ACHN (cell line): ENCODE measurements at places on chromosomes 16 and 17.

DNA sequence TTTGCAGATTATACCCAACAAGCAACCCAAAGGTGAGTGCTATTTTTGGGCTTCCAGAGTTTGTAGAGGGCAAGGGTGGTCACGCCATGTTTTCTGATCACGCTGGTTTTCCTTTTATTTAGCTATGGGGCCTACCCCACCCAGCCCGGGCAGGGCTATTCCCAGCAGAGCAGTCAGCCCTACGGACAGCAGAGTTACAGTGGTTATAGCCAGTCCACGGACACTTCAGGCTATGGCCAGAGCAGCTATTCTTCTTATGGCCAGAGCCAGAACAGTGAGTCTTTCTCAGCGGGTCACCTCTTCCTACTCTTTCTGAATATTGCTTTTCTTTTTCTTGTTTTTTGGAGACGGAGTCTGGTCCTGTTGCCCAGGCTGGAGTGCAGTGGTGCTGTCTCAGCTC lies 2.5 kb downstream of the FUS start:
- DNase-seq = no peak

GRCh38 chr17:79745641-79746105 lies 14.9 kb downstream of the ENPP7 start:
- no peak for DNase-seq

GRCh38 chr17:19275457-19276127 lies 38.4 kb downstream of the EPN2 start:
- no peak for DNase-seq

DNA sequence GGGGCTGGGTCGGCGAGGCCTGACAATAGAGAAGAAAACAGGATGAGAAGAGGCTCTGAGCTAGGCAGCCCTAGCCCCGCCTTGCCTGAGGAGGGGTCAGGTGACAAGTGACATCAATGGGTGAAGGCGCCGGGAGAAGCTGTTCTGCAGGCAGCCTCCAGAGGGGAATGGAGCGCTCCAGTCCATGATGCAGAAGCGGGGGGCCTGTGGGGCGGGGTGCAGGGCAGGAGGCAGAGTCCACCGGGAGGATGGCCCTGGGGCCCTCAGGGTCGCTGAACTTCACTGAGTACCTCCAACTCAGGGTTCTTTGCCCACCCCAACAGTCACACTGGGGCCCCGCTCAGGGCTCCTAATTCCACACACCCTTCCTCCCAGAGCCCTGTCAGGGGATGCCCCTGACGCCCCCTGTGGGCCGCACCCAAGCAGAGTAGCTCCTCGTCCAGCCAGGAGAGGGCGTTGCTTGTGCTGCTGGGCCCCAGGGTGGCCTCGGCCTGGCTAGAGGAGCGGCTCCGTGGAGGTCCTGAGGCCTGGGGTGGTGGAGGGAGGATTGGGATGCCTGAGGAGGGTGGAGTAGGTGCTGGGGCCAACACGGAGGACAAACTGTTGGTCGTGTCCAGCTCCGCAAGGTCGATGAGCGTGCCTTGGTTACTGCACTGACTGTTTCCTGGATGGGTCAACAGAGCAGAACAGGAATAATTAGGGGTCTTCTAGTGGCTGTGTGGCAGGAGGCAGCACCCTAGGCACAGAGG lies 20.8 kb downstream of the GGA3 start:
- peak; percentile 59 for DNase-seq

DNA sequence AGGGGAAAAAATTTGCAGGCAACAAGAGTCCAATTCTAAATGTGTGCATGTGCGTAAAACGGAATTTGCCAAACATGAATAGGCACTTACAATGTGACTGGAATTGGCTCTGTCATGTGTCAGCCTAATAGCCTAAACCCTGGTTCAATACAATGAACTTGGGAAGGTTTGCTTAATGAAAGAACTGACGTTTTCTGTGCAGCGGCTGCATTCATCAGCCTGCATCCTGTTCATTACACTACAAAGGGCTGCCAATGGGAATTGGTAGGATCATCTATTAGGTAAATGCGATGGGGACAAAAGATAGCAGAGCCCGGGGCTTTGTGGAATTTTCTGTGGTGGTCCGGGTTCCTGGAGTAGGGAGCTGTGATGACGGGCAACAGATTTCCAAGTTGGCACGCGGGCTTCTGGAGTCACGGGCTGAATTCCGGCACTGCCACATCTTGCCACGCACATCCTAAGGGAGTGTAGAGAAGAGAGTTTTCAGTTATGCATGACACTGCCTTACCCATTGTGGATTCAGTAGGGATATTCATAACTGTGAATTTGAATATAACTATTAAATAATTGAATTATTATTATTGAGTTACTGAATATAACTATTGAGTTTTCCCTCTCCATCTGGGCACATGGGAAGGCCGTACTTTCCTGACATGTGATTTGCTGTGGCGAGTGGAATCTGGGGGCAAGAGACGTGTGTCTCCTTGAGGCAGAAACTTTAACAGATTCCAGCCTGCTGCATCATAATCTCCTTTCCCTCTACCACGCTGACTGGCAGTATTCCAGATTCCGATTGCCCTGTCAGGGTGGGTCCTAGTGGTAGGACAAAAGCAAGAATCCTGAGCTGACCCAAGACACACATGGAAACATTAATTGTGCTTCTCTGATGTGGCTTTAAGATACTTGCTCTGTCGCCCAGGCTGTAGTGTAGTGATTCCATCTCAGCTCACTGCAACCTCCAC lies 565.6 kb downstream of the WWOX start:
- DNase-seq = no peak

DNA sequence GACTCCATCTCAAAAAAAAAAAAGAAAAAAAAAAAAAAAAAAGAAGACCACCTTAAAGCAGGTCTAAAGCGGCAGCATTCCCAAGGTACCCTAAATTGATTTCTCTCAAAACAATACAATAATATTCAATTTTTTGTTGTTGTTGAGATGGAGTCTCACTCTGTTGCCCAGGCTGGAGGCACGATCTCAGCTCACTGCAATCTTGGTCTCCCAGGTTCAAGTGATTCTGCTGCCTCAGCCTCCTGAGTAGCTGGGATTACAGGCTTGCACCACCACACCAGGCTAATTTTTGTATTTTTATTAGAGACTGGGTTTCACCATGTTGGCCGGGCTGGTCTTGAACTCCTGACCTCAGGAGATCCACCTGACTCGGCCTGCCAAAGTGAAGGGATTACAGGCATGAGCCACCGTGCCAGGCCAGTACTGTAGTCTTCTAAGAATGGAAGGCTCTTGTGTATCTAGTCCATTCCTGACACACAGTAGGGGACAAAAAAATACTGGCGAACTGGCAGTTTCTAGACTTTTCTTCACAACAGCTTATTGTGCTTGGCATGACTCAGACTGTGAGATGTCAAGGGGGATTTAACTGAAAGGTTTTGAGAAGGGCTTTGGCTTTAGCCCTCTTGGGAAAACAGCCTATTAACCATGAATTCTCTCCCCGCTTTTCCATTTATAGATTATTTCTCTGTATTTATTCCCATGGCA lies 17.3 kb downstream of the CDR2 start:
- DNase-seq = no peak

GRCh38 chr16:78962457-78962929 lies 638.0 kb downstream of the MAF start:
- no peak for DNase-seq

- DNase-seq = peak; percentile 2
These were observed 14.0 kb upstream of the OR1E2 start for GRCh38 chr17:3447625-3448024.

GRCh38 chr16:85062323-85062722 lies 34.7 kb downstream of the KIAA0513 start:
- no peak for DNase-seq

- no peak for DNase-seq
These were observed 3.0 kb upstream of the TBX2 start for GRCh38 chr17:61396586-61397085.

DNA sequence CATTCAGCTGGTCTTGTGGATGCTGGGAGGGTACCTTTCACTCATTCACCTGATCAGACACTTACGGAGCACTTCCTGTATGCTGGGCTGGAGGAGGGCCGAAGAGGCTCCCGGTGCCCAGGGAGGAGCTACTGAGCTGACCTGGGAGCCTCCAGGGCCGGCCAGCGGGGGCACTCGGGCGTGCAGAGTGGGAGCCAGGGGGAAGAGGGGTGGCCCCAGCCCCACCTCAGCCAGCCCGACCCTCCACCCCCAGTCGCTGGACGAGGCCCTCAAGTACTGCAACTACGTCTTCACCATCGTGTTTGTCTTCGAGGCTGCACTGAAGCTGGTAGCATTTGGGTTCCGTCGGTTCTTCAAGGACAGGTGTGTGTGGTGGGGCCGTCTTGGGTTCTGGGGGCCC lies 10.3 kb downstream of the TPSG1 start:
- DNase-seq = no peak

DNA sequence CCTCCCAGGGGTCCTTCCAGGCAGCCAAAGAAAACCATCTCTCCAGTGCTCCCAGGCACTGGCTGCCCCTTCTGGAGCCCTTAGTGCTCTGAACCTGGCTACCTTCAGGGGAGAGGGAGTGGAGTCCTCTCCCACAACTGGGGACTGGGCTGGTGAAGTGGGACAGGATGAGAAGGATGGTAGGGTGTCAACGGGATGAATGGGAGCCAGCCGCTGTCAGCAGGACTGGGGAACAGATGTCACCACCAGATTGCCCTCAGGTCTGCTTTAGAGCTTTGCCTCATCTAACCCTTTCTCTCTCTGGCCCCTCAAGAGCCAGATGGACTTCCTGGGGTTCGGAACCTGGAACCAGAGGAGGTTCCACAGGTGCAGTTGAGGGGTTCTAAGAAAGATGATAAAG lies 488 bp upstream of the SEBOX start:
- DNase-seq = no peak

DNA sequence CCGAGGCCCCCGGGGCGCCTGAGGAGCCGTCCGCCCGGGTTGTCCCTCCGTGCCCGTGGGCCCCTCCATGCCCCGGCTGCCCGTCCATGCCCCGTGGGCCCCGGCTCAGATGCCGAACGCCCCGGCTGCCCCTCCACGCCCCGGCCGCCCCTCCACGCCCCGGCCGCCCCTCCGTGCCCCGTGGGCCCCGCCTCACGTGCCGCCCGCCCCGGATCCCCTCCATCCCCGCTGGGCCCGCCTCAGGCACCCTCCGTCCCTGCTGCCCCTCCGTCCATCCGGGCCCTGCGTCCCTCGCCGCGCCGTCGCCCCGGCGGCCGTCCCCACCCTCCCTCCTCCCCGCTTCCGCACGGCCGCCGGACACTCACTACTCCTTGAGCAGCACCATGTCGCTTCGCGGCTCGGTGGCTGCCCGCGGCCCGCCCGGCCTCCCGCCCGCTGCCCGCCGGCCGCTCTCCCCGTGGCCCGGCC lies 382 bp downstream of the PITPNA start:
- DNase-seq = peak; percentile 53

DNA sequence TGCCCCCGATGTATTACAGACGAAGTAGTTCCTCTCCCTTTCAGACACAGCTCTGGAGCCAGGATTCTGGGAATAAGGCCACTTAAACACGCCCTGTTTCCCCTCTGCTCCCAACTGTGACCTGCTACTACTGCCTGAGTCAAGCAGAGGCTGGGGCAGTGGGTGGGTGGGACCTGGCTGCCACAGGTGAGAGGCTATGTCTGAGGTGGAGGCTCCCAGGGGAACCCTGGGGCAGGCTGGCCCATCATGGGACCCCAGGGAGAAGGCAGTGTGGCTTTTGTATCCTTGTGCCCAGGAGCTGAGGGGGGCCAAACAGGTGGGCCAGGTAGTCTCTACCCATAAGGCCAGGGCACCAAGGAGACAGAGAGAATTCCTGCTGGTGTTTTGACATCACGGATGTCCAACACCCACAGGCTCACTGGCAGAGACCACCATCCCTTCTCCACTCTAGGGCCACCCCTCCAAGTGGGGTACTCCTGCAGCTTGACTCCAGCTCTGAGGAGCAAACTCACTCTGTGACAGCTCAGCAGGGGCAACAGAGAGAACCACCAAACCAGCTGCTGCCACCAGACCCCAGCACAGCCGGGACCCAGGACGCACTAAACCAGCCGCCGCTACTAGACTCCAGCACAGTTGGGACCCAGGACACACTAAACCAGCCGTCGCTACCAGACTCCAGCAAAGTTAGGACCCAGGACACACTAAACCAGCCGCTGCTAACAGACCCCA lies 105.3 kb upstream of the SMURF2 start:
- DNase-seq = no peak

DNA sequence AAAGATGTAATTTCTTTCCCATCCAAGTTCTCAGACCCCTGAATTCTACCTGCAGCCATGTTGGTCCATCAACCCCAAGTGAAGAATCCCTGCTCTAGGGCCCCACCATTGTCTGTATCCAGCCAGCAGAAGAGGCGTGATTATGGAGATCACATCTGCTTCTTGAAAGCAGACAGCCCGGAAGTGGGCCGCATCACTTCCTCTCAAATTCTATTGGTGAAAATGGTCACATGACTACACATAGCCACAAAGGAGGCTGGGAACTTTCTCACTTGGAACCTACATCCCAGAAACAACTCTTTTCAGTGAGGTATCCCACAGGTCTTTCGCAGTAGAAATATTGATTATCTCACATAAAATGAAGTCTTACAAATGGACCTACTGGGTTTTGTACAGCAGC lies 40.1 kb downstream of the IL4R start:
- DNase-seq = no peak

DNA sequence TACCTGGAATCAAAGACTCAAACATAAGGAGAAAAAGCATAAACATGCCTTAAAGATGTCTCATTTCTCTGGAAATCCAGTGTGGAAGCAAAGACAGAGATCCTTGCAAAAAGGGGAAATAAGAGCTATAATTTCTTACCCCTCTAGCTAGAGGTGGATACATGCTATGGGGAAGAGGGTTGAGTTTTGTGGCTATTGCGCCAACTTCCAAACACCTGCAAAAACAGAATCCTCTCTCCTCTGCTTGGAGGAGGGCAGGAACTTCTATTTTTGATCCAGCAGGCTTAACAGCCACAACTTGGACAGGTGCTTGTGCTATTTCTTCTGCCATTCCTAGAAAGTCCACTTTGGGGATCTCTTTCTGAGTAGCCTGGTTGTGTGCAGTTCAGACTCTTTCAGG lies 21.5 kb upstream of the NUDT7 start:
- no peak for DNase-seq

- DNase-seq = no peak
These were observed 1.6 kb downstream of the FAM83G start for GRCh38 chr17:19002805-19003542.

DNA sequence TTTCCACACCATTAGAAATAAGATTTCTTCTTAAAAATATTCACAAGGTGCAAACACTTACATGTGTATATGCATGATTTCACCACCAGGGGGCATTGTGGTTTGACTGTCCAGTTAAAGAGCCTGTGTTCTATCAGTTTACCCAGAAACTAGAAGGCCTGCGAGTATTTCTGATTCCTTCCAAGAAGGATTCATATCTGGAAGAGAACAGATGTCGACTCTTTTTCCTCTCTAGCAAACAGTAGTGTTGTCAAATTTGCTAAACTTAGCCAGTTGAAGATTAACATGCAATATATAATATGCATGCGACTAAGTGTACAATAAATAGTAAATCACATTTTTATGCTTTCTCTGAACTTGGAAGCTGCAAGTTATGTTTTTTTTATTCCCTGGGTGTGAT lies 404.1 kb downstream of the WWOX start:
- peak; percentile 68 for DNase-seq

- no peak for DNase-seq
These were observed 189.1 kb upstream of the ANKFN1 start for GRCh38 chr17:55964191-55964590.
